SJCRH30 (cell line): ENCODE measurements at places on chromosomes 2 and 18.

- DNase-seq = no peak
Observed at GRCh38 chr2:191686066-191686465, 8.1 kb downstream of the NABP1 start.

- no peak for DNase-seq
Observed at GRCh38 chr2:240783819-240784621, 36.0 kb downstream of the KIF1A start.

DNA sequence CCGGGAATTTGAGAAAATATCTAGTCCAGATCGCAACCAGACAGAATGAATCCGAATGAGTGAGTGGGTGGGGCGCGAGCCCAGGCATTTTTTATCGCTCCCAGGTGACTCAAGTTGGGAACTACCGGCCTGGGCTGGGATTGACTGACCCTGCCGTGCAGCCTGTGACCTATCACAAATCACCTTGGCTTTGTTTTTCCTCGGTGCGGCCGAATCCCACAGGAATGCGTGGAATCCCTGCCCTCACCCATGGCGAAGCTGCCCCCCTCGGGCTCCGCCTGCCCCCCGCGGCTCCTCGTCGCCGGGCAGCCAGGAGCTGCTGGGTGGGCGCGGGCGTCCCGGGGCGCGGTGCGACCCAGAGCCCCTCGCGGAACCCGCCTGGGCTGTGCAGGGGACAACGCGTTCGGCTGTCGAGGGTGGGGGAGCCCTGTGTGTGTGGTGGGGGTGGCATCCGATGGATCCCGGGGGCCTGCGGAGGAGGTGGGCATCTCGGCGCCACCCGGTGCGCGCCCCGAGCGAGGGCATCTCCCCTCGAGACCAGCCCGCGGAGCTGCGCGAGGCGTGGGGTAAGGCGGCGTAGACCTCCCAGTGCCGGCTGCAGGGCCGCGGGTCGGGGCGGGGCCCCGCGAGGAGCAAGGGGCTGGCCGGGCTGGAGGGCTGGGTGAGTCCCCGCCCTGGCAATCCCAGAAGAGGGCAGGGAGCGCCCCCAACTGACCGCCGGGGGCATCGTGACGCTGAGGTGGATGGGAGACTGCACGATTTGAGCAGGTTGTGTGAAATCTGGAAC, 16.5 kb downstream of the B3GNT7 start:
- DNase-seq = peak; percentile 94

- peak; percentile 64 for DNase-seq
Observed at GRCh38 chr2:136075476-136075875, 42.5 kb downstream of the CXCR4 start.

GRCh38 chr2:105439141-105439540, 40.3 kb upstream of the FHL2 start:
- DNase-seq = peak; percentile 82

GRCh38 chr18:12092398-12093229, 1.0 kb upstream of the ANKRD62 start:
- DNase-seq = no peak

DNA sequence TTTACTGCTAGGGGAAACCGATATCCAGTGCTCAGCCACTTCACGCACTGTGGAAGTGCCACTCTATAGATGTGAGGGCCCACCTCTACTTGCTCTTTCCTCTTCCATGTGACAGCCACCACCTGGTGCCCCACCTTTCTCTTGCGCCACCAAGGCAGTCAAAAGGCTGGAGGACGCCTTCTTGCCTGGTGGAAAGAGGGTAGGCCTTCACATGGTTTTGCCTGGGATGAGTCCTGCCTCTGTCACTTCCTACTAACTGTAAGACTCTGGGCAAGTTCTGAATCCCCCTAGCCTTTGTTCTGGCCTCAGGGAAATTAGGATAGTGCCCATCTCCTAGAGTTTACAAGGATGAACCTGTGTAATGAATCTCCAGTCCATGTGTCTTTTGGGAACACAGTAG, 66.1 kb upstream of the ODC1 start:
- DNase-seq = peak; percentile 0

- DNase-seq = peak; percentile 14
Observed at GRCh38 chr18:61502472-61502871, 169.2 kb downstream of the CDH20 start.

DNA sequence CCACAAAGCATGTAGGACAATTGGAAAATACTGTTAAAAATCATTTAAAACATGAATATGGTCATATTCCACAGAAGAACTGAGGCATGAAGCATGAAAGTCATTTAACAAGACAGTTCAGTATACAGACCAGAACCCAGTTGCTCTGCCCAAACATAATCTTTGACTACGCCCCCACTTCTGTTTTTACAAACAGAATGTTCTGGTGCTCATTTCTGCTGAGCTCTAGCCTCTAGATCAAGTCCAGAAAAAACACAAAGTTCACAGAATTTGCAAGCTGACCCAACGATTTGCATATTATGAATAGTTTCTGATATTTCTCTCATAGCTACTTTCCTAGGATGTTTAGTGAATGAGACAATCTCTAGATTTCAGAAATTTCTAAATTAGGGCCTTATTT, 424.9 kb downstream of the PID1 start:
- no peak for DNase-seq

GRCh38 chr2:233810385-233810784, 32.3 kb downstream of the MROH2A start:
- no peak for DNase-seq

GRCh38 chr2:168742258-168742932, 60.0 kb upstream of the NOSTRIN start:
- no peak for DNase-seq

DNA sequence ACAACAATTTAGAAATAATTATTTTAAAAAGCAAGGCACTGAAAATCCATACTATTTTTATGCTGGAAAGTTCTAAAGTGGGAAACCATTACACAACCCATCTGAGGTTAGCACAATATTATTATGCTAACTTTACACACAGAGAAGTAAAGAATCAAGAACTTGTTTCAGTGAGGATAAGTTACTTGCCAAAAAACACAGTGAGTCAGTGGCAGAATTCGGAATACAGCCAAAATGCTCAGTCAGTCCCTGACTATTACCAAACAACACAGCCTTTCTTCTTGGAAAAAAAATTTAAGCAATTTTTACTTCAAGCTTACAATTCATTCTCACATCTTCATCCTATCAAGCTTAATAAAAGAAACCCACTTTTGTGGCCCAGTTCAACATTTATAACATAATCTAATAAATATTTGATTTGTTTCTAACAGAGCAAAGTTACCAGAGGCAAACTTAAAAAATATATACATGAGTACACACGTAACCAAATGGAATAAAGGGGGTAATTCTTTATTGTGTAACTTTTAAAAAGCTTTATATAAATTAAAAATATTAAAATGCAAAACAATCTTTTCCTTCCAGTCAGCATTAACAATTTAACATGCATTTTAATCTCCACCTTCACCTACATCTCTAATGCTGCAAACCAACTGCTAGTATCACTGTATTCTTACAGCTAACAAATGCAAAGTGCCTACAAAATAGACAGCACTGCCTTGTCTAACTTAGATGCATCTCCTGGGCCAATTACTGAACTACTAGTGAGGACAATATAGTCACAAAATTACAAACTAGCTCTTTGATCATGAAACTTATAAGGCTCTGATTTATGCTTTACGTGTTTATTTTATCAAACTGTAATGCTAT, 55.2 kb downstream of the CCDC88A start:
- no peak for DNase-seq

DNA sequence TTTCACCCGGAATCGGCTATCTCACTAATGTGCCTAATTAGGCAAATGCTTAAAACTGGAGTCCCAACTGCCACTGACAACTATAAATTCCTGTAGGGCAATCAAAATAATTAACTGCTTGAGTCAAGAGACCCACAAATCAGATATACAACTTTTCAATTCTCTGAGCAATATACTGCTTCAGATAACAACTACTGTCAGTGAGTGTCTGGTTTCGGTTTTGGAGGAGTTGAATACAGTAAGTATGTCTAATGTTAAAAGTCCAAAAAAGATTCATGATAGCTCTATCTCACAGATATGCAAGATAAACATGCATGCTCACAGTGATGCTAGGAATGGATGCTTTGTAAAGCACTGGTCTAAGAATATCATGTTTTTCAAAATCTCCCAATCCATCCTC, 283.3 kb downstream of the NRXN1 start:
- no peak for DNase-seq

- DNase-seq = no peak
Observed at GRCh38 chr2:208545403-208546042, 138.9 kb downstream of the PTH2R start.

GRCh38 chr2:224781400-224781799, 65.2 kb upstream of the CCDC195 start:
- DNase-seq = no peak

DNA sequence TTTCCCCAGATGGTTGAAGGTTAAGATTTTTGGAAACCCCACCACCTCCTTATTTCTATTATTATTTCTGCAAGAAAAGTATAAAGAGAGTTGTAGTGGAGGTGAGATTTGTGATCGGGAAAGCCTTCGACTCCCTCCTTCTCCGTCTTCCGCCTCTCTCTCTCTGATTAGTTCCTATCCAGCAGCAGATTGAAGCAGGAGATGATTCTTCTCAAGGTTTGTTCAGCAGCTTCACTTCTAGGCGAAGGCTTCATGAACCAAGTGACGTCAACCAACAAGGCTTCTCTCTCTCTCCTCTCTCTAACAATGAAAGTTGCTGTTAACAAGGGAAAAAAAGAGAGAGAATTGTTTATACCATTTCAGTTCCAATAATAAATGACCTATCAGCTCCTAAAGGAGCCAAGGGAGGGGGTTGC, at the start of gene BAZ2B:
BAZ2B (minus strand) TSS at position 263 of the 416 bp plus-strand sequence. CDS start 137,829 bp downstream, outside the sequence.
- peak; percentile 83 for DNase-seq

DNA sequence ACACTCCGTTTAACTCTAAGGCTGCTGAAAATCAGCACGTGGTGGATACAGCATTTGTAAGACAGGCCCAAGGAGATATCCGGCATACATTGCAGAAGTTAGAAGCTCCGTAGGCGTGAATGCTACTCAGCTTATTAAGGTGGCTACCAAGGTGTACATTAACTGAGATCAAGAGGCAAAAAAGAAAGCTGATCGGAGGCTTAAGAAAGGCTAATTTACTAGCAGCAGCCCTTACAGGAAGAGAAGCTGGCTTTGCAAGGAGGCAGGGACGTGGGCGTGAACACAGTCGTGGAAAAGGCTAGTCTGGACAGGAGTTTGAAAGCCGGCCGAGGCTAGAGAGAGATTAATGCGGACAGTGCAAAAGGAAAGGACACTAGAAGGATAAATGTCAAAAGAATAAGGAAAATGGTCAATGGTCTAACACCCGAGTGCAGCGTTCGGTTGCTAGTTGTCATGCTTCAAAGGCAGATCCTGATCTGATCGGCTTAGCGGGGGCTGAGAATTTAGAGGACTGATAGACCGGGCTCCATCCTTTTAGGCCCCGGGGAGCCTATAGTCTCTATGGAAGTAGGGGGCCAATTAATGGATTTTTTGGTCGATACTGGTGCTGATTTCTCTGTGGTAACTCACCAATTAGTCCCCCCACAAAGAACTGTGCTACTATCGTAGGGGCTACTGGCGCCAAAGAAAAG, 45.6 kb upstream of the SELENOI start:
- DNase-seq = no peak

GRCh38 chr18:8661754-8662559, 43.4 kb upstream of the MTCL1 start:
- DNase-seq = no peak

DNA sequence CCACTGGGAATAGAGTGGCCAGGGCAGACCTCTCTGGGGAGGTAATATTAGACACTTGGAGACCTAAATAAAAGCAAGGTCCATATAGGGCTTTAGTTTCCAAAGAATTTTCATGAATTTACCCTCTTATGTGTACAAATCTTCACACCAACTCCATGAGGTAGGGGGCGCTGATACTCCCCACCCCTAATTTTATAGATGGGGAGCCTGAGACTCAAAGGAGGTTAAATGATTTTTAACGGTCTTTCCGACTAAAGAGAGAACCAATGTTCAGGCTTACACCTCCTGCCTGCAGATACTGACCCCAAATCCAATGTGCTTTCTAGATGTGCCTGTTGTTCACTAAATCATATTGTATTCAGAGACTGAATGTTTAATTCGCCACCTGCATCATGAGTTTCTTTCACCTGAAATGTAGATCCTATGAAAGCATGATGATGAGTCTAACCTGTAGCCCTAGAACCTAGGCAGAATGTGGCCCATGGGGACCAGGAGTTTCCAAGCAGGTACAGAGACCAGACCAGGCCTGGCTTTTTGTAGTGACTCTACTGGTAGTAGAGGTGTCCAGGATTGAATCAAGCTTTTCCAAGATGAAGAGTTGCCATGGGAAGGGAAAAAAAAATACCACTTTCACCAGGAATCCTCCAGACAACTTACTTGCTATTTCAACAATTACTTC, 16.8 kb upstream of the PAX3 start:
- no peak for DNase-seq

GRCh38 chr2:187523325-187523724, 30.9 kb downstream of the TFPI start:
- no peak for DNase-seq

DNA sequence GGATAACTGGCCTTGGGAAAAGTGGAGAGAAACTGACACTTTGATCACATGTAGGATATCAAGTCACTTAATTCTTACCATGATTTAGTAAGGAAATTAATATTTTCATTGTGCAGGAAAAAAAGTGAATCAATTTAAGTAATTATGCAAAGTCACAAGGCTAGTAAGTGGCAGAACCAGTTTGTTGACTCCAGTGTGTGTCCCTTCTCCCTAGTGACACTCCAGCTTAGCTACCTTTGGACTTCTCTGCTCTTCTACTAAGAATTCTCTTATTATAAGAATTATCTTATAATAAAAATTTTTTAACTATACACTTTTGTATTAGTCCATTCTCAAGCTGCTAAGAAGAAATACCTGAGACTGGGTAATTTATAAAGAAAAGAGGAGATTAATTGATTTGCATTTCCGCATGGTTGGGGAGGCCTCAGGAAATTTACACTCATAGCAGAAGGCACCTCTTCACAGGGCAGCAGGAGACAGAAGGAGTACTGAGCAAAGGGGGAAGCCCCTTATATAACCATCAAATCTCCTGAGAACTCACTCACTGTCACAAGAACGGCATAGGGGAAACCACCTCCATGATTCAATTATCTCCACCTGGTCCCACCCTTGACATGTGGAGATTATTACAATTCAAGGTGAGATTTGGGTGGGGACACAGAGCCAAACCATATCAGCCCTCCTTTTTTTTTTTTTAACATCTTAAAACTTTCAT, 13.6 kb downstream of the COL4A4 start:
- DNase-seq = no peak

- DNase-seq = peak; percentile 22
Observed at GRCh38 chr2:149313512-149313972, 16.8 kb upstream of the LYPD6 start.

- no peak for DNase-seq
Observed at GRCh38 chr2:75140288-75140687, 59.0 kb downstream of the TACR1 start.

DNA sequence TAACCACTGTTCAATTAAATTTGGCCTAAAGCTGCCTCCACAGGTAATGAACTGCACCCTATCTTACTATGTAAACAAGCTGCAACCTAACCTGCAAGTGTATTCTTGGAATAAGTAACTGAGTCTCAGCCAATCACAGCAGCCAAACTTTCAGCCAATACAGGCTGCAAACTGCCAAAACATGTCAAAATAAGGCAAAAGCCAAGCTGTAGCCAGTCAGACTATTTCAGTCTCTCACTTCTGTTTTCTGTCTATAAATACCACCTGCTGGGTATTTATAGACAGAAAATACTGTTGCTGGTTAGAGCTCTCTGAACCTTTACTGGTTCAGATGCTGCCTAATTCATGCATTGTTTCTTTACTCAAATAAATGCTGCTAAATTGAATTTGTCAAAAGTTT, 14.3 kb downstream of the C2orf76 start:
- DNase-seq = no peak
